ACHN (cell line): ENCODE measurements at places on chromosomes 6 and 20.

DNA sequence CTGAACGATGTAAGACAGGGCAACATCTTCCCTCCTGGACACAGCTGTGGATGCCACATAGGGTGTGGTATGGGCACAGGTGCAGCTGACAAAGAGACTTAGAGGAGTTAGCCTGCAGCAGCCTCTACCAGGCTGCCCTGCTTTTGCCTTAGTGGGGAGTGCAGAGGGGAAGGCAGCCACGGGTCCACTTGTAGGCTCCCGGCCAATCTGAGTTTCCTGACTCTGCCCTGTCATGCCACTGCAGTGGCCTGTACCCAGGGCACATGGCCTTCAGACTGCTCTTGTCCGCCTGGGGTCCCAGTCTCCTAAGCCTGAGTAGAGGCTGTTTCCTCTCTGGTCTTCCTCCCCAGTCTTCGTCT lies 17.1 kb upstream of the CST9L start:
- DNase-seq = no peak

DNA sequence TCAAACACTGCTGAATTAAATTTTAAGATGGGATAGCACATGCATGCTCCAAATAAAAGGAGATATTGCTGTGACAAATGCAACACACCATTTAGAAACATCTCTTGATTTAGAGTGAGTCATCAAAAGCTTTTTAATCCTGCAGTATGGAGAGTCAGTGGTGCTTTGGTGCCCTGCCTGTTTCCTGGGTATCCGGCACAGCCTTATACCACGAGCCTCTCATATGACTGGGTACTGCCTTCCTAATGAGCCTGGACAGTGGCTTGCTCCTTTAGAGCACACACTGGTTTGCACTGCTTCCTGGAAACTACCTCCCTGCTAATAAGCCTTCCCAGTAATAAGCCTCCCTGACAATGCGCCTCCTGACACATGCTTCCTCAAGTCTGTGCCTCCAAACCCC lies 65.3 kb upstream of the KCNK16 start:
- no peak for DNase-seq

DNA sequence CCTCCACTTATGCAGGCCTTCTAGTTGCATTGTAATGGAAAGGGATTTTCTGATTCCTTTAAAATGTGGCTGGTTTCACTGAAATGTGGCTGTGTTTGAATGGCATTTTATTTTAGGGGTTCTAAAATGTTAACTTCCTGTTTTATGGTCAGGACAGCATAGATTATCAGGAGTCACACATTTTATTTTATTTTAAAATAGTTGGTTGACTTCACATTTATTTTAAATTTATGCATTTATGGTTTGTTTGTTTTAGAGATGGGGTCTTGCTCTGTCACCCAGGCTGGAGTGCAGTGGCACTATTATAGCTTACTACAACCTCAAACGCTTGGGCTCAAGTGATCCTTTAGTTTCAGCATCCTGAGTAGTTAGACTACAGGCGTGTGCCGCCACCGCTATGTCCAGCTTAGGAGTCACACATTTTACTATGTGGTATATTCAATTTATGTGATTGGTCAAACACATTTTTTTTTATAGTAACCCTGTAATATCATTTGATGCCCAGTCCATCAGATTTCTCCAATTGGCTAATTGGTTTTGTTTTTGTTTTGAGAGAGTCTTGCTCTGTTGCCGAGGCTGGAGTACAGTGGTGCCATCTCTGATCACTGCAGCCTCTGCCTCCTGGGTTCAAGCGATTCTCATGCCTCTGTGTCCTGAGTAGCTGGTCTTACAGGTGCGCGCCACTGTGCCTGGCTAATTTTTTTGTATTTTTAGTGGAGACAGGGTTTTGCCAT lies 2.3 kb downstream of the DTD1 start:
- DNase-seq = no peak

GRCh38 chr20:30491016-30491415 lies 766.4 kb upstream of the DEFB115 start:
- no peak for DNase-seq

DNA sequence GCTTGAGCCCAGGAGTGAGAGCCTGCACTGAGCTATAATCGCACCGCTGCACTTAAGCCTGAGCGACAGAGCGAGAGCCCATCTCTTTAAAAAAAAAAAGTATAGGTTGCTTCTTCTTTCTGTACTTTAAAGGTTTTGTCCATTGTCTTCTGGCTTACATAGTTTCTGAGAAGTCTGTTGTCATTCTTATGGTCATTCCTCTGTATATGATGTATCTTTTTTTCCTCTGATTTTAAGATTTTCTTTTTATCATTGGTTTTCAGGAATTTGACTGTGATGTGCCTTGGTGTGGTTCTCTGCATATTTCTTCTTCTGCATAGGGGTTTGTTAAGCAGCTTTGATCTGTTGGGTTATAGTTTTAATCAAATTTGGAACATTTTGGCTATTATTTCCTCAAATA lies 29.1 kb downstream of the QRSL1 start:
- peak; percentile 29 for DNase-seq

DNA sequence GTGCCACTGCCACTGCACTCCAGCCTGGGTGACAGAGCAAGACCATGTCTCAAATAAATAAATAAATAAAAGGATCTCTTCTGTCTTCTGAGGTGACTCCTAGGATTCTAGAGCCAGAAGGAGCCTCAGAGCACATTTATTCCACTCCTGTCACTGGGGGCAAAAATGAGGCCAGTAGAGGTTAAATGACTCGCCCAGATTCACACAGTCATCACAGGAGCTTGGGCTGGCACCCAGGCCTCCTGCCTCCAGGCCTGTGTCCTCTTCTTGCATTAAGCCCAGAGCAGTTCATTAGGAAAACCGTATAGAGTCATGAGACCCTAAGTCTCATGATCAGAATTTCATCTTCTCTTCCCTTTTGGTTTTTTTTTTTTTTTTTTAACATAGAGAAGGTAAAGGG lies 243.3 kb downstream of the NRN1 start:
- DNase-seq = peak; percentile 1

GRCh38 chr20:58407966-58408557 lies 19.0 kb downstream of the VAPB start:
- no peak for DNase-seq

DNA sequence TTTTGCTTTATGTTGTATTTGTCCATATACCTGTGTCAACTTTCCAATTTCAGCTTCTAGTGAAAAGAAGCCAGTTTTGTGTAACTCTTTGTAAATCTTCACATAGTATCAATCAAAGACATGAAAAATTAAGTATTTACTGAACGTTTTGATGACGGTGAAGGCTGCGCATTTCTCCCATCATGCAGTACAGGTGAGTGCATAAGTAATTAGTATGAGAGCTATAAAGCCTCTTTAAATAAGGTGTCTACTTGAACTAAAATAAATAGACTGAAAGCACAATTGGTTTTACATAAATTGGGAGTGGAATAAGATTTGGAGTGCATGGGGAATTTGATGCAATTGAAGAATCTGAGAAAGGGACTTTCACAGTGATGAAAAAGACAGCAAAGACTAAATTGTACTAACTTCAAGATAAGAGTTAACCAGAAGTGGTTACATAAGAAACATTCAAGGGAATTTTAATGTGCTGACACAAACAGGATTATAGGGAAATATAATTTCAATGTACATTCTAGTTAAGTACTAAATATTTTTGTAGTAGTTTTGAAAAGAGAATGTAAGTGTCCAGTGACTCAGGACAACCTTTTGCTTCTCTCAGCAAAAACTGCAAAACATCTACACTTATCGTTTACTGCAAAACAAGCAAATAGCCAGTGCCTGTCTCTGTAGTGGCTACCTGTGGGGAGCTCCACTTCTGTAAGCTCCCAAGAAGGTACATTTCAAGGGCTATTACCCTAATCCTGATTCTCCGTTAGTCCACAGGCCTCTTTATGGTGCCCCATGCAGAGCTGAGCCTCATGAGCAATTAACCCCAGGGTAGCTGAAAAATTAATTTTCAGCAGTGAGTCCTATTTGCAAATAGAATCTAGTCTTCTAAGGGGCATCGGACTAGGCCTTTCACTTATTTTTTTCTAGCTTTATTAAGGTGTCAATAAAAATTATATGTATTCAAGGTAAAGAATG lies 13.0 kb downstream of the TENT5A start:
- no peak for DNase-seq

- peak; percentile 54 for DNase-seq
These were observed 95.9 kb downstream of the SSR1 start for GRCh38 chr6:7216941-7217621.
